ENCODE measurements at places on chromosomes 1 and 21.

DNA sequence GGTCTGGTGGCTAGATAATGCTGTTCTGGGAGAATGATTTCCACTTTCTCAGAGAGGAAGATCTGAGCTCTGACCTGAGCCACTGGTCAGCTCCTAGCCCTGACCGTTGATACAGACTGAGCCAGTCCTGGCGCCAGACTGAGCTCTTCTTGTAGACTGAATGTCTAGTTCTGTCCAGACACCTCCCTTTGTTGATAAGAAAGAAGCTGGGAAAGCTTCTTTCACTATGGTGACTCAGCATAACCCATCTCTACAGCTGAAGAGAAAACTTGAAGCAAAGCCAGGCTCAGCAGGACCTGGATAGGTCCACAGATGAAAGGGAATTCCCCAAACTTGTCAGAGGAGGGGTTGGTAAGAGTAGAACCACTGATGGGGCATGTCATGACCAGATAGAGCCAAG is 9.9 kb upstream of the TRABD2B start:
- DNase-seq: no peak

DNA sequence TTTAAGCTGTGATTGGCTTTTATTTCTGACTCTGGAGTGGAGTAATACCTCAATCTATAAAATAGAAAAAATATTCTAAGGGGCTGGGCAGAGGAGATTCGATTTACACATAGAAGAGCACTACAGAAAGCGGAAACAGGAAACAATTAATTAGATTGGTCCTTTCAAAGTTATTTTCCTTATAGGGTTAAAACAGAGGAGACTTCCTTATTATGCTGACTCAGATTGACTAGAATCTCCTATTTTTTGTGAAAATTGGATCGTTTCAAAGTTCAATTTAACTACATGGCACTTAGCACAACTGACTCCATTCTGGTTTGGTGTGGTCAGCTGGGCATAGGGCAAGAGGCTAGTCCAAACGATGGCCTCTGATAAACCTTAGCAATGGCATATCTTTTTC is 48.3 kb upstream of the NCAM2 start:
- no peak for DNase-seq

GRCh38 chr1:39086865-39087409 is 60.8 kb downstream of the NDUFS5 start:
- no peak for DNase-seq

DNA sequence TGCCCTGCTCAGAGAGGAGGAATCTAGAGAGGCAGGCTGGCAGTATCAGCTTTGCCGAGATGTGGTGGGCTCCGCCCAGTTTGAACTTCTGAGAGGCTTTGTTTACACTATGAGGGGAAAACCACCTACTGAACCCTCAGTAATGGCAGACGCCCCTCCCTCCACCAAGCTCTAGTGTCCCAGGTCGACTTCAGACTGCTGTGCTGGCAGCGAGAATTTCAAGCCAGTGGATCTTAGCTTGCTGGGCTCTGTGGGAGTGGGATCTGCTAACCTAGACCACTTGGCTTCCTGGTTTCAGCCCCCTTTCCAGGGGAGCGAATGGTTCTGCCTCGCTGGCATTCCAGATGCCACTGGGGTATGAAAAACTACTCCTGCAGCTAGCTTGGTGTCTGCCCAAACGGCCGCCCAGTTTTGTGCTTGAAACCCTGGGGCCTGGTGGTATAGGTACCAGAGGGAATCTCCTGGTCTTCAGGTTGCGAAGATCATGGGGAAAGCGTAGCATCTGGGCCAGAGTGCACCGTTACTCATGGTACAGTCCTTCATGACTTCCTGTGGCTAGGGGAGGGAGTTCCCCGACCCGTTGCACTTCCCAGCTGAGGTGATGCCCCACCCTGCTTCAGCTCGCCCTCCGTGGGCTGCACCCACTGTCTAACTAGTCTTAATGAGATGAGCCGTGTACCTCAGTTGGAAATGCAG is 43.6 kb downstream of the C21orf91 start:
- no peak for DNase-seq

DNA sequence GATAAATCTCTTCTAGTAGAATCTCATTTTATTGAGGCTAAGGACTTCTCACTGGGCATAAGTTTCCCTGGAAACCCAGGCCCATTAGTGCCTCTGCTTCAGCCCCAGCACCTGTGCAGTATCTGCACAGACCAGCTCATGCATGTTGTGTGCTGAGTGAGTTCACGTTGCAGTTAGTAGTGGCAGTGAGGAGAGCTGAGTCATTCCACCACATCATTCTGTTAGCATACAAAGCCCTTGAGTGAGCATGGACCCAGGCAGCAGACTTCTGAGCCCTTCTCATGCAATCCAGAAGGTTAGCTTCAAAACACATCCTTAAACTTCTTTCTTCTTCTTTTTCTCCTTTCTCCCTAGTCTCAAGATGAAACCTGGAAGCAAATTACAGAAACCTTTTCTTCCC is 45.8 kb upstream of the NTPCR start:
- no peak for DNase-seq

GRCh38 chr1:14626869-14627607 is 28.6 kb downstream of the KAZN start:
- no peak for DNase-seq

- no peak for DNase-seq
These were observed 137.2 kb downstream of the KCTD3 start for GRCh38 chr1:215704089-215704860.

Measured in iPS DF 6.9 (cell line).